ENCODE measurements at places on chromosomes 1 and 21.
A peak's percentile ranks its signal among the peaks of the same experiment; 100 is the strongest.

GRCh38 chr1:100642826-100643225 is 76.7 kb upstream of the VCAM1 start:
- no peak for DNase-seq

DNA sequence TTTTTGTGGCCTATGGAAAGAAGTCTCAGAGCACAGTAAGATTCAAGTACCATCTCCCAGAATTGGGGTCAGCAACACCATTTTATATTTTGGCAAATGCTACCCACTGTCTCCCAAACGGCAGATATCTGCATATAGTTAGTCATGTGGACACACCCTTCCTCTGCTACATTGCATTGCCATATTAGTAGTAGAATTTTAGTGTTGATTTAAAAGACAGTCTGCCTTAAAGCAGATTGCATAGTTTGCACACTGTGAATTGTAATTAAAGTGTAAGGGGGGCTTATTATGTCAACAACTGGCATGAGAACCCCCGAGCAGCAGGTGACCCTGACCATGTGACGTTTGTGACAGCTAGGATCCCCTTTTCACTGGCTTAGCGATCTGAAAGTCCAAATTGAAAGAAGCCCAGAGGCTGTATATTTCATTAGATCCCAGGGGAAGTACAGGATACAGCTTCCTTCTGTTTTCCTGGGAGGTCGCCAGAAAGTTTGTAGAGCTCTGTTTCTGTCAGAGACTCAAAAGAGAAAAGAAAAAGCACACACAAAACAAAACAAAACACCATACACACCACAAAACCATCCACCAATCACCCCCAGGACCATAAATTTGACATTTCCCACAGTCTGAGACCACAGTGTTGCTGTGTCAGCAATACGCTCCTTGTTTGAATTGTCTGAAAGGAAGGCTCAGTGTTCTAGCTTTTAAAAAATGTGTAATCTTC is 172.4 kb downstream of the NFIA start:
- no peak for DNase-seq

DNA sequence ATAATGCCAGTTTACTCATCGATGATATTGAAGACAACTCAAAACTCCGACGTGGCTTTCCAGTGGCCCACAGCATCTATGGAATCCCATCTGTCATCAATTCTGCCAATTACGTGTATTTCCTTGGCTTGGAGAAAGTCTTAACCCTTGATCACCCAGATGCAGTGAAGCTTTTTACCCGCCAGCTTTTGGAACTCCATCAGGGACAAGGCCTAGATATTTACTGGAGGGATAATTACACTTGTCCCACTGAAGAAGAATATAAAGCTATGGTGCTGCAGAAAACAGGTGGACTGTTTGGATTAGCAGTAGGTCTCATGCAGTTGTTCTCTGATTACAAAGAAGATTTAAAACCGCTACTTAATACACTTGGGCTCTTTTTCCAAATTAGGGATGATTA is 13.7 kb downstream of the GGPS1 start:
- DNase-seq, result no peak

- no peak for DNase-seq
Observed at GRCh38 chr1:13661539-13661938, 38.4 kb upstream of the PRDM2 start.

GRCh38 chr1:4614371-4615137 is 39.9 kb upstream of the AJAP1 start:
- DNase-seq, result no peak

DNA sequence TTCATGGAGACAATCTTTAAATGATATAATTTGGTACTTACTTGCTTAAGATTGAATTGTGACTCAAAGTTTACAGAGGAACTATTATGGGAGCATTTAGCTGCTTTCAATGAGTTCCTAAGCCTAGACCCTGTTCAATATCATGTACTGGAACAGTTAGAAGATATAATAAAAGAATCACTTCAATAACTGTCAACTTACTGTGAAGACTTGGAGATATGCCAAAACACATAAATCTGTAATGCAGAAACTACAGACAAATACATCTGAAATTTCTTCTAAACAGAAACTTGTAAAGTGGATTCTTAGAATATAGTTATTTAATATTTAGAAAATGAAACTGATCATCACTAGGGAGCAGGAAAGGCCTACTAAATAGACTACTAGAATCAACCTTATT is 259.3 kb downstream of the HLX start:
- DNase-seq, result no peak

DNA sequence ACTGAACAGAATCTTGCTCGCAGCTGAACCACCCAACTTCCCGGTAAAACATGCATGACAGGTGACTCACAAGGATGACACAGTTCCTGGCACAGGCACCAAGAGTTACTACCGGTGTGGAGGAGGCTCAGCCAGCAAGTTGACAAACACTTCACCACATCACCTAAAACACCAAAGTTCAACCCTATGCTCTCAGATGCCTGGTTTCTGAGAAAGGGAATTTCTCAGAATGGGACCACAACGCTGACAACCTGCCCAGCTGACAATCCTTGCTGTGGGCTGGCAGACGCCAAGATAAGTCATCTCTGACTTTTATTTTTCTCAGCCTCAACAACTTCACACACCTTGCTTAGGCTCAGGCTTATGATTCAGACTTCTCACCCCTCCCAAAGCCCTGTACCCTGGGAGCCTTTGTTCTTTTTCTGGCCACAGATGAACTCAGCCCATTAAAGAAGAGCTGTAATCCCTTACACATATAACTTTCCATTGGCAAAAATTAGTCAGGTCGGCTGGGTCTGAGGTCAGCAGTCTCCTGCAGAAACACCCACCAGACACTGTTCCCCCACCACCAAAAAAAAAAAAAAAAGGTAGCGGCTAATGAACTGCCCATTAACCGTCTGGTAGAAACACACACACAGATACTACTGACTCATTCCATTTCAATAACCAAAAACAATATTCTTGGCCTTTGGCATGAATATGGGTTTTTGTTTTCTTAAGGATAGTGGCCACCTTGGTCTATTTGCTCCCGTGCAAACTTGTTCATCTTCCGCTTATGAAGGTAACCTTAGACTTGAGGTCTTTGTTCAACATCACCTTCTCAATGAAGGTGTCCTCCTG is 10.8 kb upstream of the TIAM1 start:
- no peak for DNase-seq

DNA sequence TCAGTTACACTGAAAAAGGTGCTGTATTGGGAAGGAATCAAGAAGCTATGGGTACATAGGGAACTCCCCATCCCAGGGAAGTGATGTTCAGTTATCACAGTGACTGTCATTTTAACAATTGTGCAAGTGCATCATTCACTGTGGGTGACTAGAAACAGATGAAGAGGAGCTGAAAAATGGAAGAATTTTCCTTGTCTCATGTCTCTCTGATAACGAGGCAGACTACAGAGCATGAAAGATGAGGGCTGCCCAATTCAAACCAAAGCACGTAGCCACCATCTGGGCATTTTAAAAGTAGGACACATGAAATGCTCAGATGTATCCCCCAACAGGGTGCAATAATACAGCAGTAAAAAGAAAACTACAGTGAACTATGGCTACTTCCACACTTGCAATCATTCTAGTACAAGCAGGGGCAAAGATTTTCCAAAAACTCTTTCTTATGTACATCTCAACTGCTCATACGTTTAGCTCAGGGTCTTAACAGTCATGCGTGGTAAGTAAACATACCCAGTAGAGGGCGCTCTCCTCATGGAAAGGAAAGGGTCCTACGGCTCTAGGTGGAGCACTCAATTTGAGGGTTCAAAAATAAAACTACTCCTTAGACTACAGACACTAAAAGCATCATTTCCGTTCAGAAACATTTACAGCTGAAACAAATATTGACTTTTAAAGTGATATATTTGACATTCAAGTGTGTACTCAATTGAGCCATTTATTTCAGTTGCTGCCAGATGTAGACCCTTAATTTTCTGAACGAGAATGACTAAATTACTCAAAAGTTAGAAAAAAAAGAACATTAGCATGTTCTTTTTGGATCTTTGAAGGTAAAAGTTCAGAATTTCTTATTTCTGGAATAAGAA is 143.2 kb downstream of the KCTD3 start:
- peak; percentile 62 for DNase-seq

DNA sequence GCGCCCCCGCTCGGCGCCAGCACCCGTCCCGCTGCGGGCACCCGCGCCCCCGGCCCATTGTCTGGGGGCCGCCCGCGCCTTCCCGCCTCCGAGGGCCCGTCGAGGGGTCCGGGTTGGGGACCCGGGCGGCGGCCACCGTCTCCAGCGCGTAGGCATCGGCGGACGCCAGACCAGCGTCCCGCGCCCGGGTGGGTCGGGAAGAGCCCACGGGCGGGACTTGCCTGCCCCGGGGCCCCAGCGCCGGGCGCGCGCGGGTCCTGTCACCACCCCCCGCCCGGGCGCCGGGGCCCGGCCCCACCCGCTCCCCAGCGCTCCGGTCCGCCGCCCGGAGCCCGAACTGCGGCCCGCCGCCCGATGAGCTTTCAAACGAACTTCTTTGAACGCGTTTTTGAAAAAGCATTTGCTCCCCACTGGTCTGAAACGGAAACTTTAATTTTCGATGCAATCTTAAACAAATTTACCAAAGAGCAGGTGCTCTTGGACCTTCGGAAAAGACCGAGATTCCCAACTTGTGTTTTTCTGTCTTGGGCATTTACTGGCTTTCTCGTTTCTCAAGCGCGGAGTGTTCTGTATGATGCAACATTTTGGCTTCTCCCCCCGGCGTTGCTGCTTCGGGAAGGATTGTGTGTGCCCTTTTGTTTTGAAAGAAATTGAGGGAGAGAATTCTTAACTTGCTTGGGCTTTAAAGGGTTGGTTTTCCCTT is 615 bp downstream of the CLIC4 start:
- DNase-seq, result no peak

GRCh38 chr1:171841931-171842761 is 848 bp downstream of the DNM3 start:
- DNase-seq, result no peak
